ENCODE measurements at places on chromosomes 5 and 9.
A peak's percentile ranks its signal among the peaks of the same experiment; 100 is the strongest.

DNA sequence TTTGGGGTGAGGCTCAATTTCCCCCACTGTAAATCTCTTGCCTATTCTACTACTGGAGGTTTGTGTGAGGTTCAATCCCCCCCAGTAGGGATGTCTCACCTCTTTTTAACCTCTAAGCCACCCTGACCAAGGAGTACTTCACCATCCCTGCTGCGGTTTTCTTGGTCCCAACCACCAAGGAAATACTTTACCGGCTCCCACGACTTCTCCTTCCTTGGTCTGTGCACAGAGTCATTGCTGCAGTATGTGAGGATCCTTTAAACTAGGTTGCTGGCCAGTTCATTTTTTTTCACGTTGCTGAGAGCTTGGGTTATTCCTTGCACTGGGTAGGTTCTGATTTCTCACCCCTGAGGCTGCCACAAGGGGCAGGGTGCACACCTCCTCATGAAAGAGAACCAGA is 22.5 kb upstream of the HMGCS1 start:
- DNase-seq, result no peak

- no peak for DNase-seq
These were observed 146.2 kb downstream of the CCDC192 start for GRCh38 chr5:127849408-127849807.

GRCh38 chr9:107260437-107261081 is 22.5 kb upstream of the RAD23B start:
- DNase-seq, result no peak

DNA sequence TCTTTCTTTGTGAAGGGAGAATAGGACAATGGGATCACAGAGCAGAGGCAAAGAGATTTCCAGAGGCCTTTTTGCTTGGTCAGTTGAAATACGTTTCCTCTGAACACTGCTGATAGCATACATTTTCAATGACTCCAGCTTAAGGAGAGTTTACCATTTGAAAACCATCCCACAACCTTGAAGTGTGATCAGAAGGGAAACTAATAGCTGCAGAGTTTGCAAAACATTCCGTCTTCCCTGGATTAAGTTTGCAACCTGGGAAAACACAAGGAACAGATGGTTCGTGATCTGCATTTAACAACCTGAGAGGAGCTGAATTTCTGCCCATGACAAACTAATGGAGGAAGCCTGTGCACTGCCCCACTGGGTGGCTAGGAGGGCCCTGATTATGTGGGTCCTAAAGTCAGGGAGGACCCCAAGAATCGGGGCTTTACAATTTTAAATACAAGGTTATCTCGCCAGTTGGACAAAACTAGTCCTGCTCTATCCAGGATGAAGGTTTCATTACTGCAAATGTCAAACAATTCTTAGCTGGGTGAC is 35.6 kb downstream of the MTX3 start:
- no peak for DNase-seq

DNA sequence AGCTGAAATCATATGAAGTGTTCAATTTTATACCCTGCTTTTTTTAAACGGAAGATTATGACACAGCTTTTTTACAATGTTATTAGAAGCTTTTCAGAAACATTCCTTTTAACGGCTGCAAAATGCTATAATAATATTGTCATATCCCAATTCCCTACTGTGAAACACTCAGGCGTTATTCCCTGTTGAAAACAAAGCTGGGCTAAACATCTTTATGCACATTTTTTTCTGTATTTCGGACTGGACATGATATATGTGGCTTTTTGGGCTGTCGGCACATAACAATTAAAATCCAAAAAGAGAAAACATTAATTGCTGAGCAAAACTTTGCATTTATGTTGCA is 12.0 kb upstream of the CTSL start:
- no peak for DNase-seq

GRCh38 chr9:120616966-120617935 is 37.3 kb upstream of the CDK5RAP2 start:
- DNase-seq, result peak; percentile 51

- DNase-seq, result no peak
These were observed 14.3 kb upstream of the CTNND2 start for GRCh38 chr5:11918463-11919045.

DNA sequence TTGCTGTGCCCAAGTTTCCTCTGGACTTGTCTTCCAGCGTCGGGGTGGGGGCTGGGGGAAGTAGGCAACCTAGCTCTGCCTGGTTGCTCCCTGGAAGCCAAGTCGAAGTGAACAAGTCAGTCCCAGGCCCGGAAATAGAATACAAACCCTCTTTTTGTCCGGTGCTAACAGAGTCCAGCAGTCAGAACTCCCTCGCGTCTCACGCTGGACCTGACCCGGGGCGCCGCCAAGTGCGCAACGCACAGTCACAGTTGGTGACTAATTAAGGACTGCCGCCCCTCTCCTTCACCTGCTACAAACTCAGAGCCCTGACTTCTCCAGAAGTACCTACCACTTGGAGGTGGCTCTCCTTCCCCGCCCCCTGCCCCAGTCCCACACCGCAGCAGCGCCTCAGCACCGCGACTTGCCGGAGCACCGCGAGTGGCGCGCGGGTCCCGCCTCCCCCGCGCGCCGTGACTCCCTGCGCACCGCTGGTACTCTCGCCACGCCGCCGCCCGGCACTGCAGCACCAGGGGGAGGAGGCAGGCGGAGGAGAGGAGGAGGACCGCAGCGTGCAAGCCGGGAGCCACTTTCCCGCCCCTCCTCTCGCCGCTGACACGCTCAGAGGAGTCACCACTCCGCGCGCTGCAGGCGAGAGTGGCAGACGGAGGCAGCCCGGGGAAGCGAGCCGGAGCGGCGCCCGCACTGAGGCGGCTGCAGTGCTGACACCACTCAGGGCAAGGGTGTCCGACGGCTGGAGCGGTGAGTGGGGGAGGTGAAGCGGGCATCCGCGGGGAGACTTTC is at the start of gene SV2C:
TSS of gene SV2C (plus strand) at position 612 of the 783 bp plus-strand sequence. CDS start 48,368 bp downstream, outside the sequence.
- peak; percentile 10 for DNase-seq

DNA sequence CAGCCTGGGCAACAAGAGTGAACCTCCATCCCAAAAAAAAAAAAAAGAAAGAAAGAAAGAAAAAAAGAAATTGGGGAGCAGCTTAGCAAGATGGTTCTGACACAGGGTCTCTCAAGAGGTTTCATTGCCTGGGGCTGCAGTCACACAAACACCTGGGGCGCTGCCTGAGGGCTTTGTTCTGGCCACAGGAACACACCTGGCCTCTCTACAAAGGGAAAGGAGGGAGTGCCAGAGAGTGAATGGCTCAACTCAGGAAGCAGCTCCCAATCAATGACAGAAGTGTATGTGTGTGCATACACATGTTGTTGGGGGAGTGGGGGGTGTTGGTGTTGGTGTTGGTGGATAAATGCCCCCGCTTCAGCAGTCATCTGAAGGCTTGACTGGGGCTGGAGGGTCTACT is 32.4 kb upstream of the CTNNA1 start:
- no peak for DNase-seq

DNA sequence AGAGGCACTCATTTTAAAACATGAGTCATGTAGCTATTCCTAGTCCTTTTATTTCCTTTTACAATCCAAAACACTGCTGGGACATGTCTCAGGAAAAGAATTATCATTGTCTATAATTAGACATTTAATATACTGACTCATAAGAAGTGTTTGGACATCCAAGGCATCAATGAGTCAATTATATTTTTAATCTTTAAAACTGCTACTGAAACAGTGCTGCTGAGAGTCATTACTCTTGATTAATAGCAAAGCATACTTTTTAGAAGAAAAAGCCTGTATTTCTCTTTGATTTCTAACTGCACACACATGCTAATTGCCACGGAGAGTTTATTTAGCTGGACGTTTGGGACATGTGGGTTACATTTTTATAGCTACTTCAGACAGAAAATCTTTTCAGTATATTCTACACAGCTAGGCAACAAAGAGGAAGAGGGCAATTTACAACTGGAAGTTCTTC is 1249.0 kb upstream of the CDH18 start:
- peak; percentile 9 for DNase-seq

DNA sequence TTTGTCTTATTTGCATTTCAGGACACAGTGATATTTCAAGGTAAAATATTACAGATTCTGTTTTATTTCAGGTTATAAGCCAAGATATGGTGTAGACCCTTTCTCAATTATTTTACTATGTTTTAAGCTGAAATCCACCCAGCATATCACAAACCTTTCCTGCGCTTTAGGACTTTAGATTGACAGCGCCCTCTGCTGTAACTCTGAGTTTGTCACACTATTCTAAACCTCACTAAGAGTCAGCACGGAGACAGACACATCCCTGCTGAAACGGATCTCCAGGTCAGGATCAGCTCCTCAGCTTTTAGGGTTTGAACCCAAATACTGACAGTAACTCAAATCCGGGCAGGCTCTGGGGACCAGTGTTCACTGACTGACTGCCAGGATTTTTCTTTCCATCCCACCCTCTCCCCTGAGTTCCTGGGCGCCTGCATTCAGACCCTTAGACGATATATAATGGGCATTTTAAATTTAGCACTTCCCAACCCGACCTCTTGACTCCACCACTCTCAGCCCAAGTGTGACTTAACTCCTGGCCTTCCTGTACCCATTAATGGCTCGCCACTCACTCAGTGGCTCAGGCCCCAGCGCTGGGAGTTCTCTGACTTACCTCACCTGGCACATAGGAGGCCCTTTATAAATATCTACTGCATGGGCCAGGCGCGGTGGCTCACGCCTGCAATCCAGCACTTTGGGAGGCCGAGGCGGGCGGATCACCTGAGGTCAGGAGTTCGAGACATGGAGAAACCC is 33.5 kb downstream of the TLX3 start:
- peak; percentile 71 for DNase-seq

- no peak for DNase-seq
These were observed 823 bp upstream of the PRDM6 start for GRCh38 chr5:123088031-123088805.

DNA sequence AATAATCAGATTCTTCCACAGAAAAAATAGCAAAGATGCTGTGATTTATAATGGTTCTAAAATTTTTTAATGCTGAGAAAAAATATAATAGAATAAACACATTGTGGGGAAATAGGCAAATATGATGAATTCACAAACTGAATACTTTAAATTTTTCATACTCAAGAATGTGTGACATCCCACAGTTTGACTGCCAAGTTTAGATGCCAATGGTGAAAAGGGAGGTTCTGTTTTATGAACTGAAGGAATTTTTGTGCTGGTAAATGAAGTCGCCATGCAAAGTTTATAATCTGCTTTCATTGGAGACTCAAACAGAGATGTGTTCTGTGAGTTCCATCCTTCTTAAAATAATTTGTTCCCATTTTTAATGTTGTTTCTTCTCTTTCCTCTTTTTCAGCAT is 367.5 kb upstream of the ADAMTS16 start:
- no peak for DNase-seq

- no peak for DNase-seq
These were observed 15.2 kb downstream of the TRAF1 start for GRCh38 chr9:120911295-120911837.

GRCh38 chr9:25374281-25374680 is 304.0 kb downstream of the TUSC1 start:
- no peak for DNase-seq

GRCh38 chr5:62266573-62266972 is 39.4 kb upstream of the KIF2A start:
- no peak for DNase-seq

GRCh38 chr5:151023651-151024050 is 3.3 kb downstream of the GPX3 start:
- DNase-seq, result peak; percentile 24

DNA sequence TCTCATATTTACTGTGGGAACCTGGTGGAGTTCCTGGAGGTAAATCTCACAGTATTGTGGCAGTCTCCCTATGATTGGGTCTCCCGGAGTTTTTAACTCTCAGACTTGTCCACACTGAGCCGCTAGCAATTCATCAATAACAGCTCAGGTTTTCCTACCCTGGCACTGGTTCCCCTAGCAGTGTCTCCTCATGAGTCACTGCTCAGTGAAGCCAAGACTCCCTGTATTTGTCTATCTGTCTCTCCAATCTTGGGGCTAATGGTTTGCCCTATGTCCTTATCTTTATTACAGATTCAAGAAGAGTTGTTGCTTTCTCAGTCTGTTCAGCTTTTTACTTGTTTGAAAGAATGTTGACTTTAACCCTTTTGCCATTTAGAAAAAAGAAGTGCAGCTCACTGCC is 176.7 kb upstream of the FGF10 start:
- peak; percentile 23 for DNase-seq

DNA sequence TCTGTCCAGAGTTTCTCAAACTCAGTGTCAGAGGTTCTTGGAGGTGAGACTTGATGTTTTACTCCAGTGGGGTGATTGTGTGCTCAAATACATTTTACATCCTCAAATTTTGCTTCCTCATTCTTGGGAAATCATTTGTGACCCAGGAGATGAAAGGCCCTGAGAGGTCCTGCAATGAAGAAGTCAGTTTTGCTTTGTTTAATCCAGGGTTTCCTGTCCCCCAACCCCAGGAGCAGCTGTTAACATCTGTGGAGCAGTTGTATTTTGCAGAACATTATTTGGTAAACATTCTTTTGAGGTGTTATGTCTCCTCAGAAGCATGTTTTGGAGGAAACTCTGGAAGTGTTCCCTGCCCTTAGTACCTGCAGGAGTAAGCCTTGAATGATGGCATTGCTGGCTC is 59.8 kb downstream of the DAB2IP start:
- DNase-seq, result no peak

GRCh38 chr9:137406876-137407589 is 15.9 kb downstream of the EXD3 start:
- peak; percentile 66 for DNase-seq

- peak; percentile 72 for DNase-seq
These were observed 4.0 kb upstream of the MYORG start for GRCh38 chr9:34380511-34381315.

DNA sequence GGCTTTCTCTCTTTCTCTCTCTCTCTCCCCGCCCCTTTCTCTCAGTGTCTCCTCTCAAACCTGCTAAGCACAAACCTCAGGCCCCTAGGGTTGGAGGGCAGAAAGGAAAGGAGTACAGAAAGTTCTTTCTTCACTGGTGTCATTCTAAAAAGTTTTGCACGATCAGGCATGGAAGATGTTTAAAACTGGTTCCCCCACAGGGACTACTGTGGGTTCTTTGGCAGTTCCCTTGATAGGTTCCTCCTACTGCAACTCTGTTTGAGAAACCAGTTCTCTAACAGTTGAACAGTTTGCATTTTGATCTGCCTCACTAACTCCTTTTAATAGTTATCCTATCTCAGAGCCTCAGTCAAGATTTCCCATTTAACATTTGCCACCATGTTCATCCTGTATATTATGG is 82.9 kb downstream of the CDO1 start:
- no peak for DNase-seq

DNA sequence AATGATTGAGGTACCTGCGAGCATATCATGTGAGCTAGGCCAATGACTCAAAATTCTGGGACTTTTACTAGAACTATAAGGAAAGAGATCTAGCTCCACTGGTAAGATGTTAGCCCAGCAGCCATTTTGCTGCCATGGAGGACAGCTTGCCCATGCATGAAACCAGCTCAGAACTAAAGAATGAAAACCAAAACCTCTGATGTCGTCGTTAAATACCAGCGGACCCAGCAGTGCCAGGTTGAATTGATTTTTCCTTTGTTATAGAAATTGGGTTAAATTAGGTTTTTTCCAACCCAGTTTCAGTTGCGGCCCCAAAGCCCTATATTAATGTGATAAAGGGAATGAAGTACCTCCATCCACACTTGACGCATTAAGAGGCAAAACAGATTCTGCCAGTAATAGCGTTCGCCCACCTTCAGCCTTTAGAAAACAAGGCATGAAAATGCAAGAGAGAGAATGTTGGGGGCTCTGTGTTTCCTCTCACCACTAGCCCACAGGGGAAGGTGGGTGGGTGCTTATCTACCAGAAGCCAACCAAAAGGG is 5.5 kb upstream of the ITK start:
- no peak for DNase-seq

GRCh38 chr5:117880932-117881331 is 1107.4 kb downstream of the DTWD2 start:
- DNase-seq, result no peak

All from iris pigment epithelial cell (primary cell).